Amygdala (tissue), 56 donors: ENCODE measurements at places on chromosomes 11 and 22.
A peak's percentile ranks its signal among the peaks of the same experiment; 100 is the strongest.

DNA sequence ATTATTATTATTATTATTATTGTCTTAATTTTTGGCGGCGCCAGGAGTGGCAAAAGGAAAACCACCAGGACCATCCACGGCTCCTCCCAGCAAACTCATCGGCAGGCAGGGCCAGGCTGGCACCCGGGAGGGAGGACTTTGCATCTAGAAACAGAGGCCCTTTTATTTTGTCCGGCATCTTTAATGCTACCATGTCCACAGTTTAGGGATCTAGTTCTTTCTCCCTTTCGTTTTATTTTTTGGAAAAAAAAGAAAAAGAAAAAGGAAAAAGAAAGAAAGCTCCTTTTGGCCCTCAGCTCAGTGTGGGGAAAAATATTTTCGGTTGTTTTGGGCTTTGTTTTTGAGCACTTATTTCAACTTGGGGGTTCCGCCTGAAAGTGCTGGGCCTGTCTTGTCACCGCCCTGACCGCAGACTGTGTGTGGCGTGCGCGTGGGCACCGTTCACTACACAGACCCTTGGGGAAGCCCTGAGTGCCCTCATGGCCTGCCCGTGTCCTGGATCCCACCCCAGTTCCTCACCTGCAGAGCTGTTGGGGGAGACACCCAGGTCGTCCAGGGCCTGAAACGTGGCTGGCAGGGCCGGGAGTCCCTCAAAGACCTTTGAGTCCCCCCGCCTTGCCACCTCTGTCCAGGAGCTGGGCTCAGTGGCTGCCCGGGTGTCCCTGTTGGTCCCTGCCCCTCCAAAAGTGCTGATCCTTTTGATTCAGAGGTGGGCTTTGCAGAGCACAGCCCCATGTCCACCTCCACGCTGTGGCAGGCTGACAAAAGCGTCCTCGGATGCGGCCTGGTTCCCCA is 69.1 kb upstream of the PPARA start:
- no peak for DNase-seq

GRCh38 chr11:60785136-60785535 is at the start of gene MS4A10:
TSS of gene MS4A10 (plus strand) at chr11:60785333. CDS start at chr11:60790336, 5,003 bp downstream.
- no peak for DNase-seq

DNA sequence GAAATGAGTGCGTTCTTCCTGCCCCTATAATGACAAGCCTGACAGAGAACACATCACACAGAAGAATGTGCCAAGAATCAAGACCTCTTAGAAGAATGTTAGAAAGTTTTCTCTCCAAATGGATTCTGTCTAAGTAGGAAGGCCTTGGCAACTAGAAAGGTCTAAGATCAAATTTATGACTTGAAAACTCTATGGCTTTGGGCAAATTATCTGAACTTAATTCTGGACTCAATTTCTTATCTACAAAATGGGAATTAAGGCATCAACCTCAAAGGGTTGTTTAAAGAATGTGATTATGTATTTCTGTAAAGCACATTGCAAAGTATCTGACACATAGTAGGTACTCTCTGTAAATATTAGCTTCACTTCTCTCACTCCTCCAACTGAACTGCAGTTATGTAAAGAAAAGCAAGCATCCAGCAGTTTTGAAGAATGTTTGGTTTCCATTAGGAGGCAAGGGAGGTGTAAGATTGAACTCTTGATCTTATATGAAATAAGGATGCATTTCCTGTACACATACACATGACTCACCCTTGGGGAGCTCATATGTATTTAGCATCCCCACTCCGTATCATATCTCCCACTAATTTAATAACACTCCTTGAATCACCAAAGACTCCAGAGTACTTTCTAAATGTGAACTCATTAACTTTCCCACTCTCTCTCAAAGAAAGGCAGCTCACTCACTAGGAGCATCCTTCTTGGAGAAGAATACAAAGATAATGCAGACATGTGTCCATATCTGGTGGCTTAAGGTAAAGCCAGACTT is 77.6 kb downstream of the ETS1 start:
- DNase-seq = no peak

DNA sequence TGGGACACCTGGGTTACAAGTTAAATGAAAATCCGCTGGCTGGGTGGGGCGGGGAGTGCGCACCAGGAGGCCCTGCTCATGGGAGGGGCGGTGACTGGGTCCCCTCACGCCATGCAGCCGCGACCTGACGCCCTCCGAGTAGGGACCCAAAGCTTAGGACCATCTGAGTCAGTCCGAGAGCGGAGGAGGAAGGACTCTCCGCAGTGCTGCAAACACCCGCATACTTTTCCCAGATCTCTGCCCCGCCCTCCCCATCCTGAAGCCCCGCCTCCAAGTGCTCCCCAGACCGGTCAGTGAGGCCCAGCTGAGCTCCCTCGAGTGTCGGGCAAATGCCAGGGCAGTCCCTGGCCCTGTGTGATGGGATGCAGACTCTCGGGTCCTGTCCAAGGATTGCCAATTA is 6.6 kb upstream of the FLI1 start:
- no peak for DNase-seq

GRCh38 chr11:104968355-104968855 is at the start of gene CASP4:
TSS of gene CASP4 (minus strand) at chr11:104968574. CDS start at chr11:104968525, 49 bp downstream.
- no peak for DNase-seq

- DNase-seq = no peak
Measured at GRCh38 chr11:396511-396947, 2.5 kb downstream of the PKP3 start.

DNA sequence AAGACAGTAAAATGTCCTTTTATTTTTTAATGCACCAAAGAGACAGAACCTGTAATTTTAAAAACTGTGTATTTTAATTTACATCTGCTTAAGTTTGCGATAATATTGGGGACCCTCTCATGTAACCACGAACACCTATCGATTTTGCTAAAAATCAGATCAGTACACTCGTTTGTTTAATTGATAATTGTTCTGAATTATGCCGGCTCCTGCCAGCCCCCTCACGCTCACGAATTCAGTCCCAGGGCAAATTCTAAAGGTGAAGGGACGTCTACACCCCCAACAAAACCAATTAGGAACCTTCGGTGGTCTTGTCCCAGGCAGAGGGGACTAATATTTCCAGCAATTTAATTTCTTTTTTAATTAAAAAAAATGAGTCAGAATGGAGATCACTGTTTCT is 1.1 kb upstream of the CCND1 start:
- DNase-seq = no peak

- no peak for DNase-seq
Measured at GRCh38 chr22:26168330-26168851, 871 bp upstream of the SEZ6L start.

- DNase-seq = no peak
Measured at GRCh38 chr22:49889071-49889470, 29.2 kb downstream of the ALG12 start.

DNA sequence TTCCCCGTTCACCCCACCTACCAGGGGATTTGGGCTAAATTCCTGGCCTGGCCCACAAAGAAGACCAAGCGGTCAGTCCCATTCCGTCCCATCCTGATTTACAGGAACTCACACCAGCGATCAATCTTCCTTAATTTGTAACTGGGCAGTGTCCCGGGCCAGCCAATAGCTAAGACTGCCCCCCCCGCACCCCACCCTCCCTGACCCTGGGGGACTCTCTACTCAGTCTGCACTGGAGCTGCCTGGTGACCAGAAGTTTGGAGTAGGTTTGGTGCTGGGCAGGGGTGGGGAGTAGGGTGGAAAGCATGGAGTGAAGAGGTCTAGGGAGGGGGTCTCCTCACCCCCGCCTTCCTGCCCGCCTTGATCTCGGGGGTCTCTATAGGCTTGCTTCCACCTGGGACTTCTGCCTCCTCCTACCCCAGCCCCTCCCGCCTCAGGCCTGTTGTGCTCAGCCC is at the start of gene SERPING1:
Gene SERPING1, plus strand, starts transcription at position 225 of the 455 bp plus-strand sequence. CDS start 586 bp downstream, outside the sequence.
- DNase-seq = peak; percentile 34
